ENCODE measurements at places on chromosomes 1 and 21. TPM values are rescaled to one million over a fixed set of nuclear protein-coding genes. Genes with fewer than 3 reads are reported as not detected.

GRCh38 chr1:29679316-29679715, 443.0 kb downstream of the PTPRU start:
- no peak for DNase-seq

HORMAD1 gene
- total RNA-seq = not detected

DNA sequence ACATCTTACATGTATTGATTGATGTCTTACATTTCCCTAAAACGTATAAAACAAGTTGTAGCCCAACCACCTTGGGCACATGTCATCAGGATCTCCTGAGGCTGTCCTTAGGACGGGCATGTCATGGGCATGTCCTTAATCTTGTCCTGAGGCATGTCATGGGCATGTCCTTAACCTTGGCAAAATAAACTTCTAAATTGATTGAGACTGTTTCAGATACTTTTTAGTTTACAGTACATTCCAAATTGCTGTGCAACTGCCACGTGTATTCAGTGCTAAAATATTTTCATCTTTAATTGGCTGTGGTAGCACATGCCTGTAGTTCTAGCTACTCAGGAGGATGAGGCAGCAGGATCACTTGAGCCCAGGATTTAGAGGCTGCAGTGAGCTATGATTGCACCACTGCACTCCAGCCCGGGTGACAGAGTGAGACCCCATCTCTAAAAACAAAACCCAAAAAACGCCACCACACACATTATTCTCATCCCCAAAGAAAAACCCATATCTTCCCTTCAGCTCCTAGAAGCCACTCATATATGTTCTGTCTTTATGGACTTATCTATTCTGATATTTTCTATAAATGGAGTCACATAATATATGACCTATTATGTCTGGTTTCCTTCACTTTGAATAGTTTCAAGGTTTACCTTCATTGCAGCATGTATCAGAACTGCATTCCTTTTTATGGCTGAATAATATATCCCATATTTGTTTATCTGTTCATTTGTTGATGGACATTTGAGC, 96.0 kb upstream of the BTG3 start:
- no peak for DNase-seq

PCP4 gene
- not detected for total RNA-seq

DNA sequence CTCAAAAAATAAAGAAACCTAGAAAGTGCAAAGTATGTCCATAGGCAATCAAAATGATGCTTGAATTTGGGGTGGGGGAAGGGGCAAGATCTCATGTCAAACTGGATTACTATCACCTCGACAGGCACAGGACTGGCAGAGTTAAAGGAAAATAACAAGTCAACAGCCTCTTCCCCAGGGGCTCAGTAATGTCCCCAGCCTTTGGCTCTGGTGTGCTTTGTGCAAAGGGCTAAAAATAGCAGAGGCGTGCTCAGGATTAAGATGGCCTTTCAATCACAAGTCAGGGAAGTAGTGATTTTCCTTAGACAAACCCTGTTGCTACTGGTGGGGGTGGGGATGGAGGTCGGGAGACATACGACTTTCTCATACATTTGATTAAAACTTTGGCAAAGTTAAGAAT, 63.5 kb upstream of the OLIG2 start:
- DNase-seq = no peak

DNA sequence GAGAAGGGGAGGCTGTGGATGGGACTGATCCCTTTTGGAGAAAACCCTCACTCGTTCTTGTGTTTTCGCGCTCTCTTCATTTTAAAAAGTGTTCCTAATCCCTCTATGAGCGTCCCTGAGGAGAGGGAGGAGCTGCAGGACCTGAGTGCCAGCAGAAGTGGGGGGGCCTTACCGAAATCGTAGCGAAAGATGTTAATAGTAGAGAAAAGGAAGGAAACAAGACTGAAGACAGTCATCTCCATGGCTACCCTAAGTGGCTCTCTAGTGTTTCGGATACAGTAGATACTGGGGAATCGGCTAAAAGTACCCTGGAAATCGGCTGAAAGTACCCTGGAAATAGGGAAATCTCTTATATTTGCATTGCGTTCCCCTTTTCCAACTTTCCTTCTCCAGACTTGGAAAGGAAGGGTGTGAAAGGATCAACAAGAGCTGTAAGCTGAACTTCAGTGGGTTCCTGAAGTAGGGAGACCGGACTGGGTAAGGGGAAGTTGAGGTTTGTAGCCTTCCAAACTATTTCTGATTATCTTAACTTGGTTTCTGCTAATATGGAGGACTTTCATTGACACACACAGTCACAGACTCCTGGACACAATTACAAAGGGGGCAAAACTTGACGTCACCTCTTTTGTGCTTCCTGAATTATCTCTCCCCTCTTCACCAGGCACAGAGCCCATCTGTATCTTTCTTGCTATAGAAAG, 486 bp upstream of the DSTYK start:
- no peak for DNase-seq

FMO2 gene
- not detected for total RNA-seq

- DNase-seq = peak; percentile 59
Observed at GRCh38 chr1:11749203-11749689, 12.7 kb upstream of the C1orf167 start.

DNA sequence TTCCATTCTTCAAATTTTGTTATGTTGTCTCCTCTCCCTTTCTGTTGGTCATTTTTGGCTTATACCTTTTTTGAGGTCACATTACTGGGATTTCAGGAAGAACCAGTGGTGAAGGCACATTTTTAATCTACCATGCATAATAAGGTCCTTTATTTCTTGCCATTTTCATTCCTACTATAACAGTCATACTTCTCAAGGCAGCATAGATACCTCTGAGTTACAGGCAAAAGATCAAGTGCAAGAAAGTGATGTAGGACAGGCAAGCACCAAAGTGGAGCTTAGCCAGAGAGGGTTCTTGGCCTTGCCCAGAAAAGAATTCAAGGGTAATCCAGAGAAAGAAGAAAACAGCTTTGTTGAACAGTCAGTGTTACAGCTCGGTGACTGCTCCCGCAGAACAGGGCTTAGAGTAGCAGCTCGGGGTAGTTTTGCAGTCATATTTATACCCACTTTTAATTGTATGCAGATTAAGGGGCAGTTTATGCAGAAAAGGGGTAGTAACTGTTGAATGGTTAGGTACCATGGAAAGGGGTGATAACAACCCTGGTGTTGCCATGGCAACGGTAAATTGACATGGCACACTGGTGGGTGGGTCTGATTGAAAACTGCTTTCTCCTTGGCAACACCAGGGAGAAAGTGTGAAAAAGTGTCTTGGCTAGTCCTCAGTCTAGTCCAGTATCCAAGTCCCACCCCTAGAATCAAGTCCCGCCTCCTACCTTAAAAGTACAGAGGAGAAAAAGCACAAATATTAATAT, 39.6 kb upstream of the DOCK7 start:
- peak; percentile 41 for DNase-seq

GRCh38 chr1:200900877-200901276, 6.2 kb downstream of the INAVA start:
- no peak for DNase-seq

KMO gene
- total RNA-seq = not detected

DNA sequence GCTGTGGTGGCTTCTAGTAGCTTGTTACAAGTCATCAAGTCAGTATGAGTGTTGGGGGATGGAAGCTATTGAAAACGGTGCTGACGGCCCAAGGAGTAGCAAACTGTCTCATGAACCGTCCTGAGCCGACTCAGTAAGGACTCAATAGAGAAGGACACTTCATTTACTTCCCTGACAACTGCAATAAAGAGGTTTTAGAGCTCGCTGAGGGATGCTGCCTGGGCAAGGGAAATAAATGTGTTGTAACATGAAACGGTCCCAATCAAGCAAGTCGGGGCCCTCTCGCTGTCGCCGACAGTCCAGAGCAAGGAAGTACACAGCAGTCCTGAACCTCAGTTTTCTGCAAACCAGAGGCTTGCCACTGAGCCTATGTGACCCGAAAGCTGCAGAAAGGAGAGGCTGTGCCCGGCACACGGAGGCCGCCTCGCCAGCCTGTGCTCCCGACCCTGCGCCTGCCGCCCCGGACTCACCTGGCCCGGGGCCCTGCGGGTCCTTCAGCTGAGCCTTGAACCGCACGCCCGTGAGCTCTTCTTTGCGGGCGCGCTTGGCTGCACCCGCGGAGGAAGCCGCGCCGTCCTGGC, 423 bp downstream of the URB1 start:
- DNase-seq = peak; percentile 39

PSRC1 gene
- 83.5 TPM for total RNA-seq

IL24 gene
- total RNA-seq = 1.8 TPM

DNA sequence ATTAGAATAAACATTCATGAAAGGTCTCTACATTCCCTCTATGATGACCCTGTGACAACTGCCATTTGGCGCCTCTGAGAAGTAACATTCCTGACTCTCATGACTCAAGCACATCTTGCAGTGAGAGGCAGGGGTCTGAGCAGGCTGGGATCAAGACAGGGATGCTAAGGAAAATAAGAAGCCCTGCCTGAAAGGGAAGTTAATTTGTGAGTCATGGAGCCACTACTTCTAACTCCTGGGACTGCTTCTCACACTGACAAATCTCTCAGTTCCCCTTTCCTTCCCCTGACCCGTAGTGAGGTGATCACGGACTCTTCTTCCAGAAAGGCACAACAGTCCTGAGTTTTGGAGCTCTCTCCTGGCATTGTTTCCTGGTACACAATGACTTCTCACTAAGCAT, 231.9 kb downstream of the TNR start:
- no peak for DNase-seq

DNA sequence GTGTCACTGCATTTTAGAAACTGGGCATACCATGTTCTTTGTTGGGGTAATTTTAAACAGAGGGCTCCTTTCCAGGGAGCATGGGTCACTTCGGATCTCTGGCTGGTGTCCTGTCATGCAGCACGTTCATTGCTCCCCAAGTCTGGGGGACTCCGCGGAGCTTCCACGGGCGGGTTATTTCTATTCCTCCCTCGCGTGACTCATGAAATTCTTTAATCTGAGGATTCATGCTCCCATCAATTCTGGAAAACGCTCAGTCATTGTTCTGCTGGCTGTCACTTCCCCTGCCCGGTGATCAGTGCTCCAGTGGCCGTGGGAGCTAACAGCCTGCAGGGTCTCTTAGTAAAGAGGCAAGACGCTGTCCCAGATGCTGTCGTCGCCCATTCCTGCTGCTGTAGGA, 28.1 kb downstream of the CFAP74 start:
- DNase-seq = no peak

- peak; percentile 3 for DNase-seq
Observed at GRCh38 chr1:143698016-143698415, 273.8 kb downstream of the FAM72C start.

DNA sequence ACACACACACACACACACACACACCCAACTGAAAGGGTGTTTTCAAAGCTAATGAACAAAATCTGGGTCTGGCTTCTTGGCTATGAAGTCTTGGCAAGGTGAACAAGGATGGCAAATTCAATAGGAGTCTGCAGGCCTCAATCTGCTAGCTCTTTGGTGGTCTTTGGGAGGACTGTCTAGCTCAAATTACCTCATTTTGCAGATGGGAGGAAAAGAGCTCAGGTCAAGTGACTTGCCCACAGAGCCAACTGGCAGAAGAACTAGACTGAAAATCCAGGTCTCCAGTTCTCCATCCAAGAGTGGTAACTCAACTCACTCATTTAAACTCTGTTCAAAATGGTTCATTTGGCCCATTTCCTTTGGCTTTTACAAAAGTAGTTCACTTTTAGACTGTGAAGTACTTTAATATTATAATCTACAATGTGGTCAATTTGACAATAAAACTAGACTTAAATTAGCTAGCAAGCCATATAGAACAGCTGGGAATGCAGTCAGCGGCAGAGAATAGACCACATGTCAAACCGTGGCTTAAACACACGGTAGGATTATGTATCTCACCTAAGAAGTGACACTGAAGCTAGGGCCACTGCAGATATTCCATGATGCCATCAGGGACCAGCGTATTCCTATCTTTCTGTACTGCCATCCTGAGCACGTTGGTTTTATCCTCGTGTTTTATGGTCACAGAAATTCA, 112.9 kb downstream of the APP start:
- no peak for DNase-seq

DNA sequence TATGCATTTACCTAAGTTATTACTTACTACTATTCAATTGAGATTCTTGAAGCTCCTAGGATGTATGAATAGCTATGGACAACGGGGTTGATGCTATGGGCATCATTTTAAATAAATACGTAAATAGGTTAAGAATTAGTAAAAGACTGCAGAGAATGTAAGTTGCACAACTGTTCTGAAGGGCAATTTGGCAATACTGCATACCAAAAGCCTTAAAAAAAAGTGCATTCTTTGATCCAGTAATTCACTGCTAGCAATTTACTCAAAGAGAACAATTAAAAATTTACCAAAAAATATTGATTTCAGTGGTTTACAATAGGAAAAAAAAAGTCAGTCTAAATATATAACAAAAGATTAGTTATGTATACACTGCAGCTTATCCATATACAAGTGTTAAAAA, 3.5 kb downstream of the ARPC5 start:
- no peak for DNase-seq

DNA sequence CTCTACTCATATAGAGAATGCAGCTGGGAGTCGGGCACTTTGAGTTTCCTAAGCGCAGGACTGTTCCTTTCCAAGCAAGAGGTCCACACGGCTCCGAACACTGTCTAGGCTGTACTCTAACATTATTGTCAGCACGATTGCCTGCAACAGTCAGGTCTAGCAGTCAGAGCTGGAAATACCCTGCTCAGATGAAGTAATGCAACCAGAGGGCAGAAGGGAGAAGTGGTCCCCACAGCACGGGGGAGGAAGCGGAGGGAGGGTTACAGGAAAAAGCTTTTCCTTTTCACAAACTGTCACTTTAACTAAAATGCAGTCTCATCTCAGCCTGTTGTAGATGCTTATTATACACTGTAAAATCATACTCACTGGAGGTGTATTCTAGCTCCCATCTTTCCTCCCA, 98.9 kb upstream of the SLC44A3 start:
- no peak for DNase-seq

SIM2 gene
- total RNA-seq = 1.8 TPM

SLC5A9 gene
- not detected for total RNA-seq

GRCh38 chr1:52157582-52157981, 15.7 kb downstream of the ZFYVE9 start:
- DNase-seq = peak; percentile 44

OR2L13 gene
- not detected for total RNA-seq

CAPN9 gene
- not detected for total RNA-seq

DNA sequence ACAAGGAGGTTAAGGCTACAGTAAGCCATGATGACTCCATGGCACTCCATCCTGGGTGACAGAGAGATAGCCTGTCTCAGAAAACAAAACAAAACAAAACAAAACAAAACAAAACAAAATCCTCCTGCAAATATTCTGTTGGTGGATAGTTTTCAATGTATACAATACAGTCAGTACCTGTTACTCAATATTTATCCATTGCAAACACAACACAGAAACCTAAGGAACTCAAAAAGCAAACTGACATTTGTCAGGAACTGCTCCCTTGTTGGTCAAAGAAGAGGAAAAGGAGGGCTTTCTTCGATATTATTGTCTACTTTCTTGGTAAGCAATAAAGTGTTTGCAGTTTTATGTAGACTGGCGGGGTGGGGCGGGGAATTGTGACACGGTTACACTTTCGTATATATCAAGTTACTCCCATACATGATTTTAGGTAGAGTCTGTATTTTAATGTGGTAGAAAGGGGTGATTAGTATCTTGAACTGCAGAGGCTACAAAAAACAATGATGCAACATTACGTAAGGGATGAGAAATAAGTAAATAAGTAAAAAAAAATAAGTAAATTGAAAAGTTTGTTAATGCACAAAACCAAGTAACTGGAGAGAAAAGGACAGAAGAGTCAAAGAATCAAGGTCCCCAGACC, 31.8 kb downstream of the APP start:
- DNase-seq = no peak

All from M059J (cell line).